Activated naive CD8-positive, alpha-beta T cell treated with anti-CD3 and anti-CD28 coated beads, Interleukin-2, amount 50 U/mL, for 24 hours (primary cell): ENCODE measurements at places on chromosomes 5 and 9.

DNA sequence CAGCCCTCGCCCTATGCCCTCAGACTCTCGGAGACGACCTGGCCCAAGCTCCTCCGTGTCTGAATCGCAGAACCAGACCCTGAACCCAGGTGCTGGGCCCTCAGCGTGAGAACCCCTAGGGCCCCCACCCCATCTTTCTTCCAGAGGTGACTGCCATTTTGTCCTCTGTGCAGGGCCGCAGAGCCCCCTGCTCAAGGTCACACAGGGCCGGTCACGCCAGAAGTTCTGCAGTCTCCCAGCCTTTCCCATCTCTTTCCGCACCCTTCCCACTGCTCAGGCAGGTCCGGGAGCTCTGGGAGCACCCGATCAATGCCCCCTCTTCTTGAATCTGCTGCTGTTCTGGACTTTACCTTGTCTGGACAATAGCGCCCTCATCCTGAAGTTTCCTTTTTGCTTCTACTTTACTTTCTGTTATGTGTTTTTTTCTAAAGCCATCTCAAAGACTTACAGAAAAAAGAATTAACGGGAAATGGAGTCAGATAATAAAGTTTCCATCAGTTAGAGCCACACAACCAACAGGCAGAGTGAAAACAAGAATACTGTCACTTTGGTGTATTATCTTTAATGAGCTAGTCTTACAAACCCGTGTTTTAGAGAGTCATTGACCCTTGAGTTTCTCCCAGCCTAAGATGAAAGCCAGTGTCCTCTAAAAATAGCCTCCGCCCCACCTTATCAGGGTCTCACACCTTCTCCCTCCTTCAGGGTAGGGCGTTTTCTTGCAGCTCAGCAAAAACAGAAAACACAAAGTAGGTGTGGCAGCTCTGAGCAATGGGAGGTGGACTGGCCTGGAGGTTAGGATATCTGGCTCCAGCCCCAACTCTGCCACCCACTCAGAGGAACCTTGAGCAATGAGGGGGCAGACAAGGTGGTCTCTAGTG lies 1.8 kb downstream of the TMOD1 start:
- DNase-seq = no peak
- no peak overlapping the region for H3K27ac ChIP-seq
- peaks cover 48% of the 10 kb centered on the region for H3K27me3 ChIP-seq
- no peaks in the 10 kb centered on the region for H3K36me3 ChIP-seq

DNA sequence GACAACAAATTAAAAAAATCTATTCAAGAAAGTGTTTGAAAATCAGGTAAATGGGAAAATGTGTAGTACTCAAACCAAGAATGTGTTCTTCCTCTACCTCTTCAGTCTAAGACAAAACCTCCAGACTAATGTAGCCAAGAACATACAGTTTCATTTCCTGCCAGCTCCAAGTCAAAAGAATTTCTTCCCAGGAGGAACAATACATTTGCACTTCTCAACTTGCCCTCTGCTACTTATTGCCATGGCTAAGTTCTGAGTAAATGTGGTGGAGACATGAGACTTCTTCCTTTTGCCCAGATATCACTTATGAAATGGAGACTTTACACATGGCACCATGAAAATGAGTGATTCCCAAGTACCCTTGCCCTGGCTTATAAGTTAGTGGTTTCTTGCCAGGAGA lies 2112.2 kb upstream of the C9orf72 start:
- no peaks in the 10 kb centered on the region for H3K4me1 ChIP-seq
- no peak for DNase-seq
- H3K27ac ChIP-seq = no peak overlapping the region
- H3K27me3 ChIP-seq = no peaks in the 10 kb centered on the region

GRCh38 chr5:42950456-42951292 lies 89.4 kb downstream of the ANXA2R start:
- peaks cover 25% of the 10 kb centered on the region for H3K4me1 ChIP-seq
- peak; percentile 68 for DNase-seq
- H3K36me3 ChIP-seq = peaks cover 9% of the 10 kb centered on the region
- no peaks in the 10 kb centered on the region for H3K27me3 ChIP-seq
- H3K27ac ChIP-seq = peak overlapping the region; percentile 97

GRCh38 chr5:132372542-132372941 lies 3.0 kb downstream of the SLC22A5 start:
- DNase-seq = no peak
- no peak overlapping the region for H3K4me3 ChIP-seq
- peaks cover 28% of the 10 kb centered on the region for H3K4me1 ChIP-seq

DNA sequence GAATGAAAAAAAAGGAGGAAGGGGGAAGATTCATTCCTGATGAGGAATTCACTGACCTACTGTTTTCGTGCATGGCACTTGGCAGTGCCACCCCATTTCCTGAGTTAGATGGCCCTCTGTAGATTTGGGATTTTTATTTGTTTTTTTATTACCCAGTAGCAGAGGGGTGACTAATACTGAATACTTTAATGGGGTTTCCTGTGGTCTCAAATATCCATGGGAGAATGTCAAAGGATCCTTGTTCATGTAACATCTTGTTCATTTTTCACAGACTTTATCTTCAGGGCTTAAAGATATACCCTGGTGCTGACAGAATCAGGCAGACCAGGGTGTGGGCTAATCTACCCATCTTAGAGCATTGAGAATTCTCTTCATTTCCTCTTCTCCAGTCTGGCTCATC lies 93.0 kb downstream of the MAMDC2 start:
- H3K4me3 ChIP-seq = no peak overlapping the region
- H3K27ac ChIP-seq = no peak overlapping the region
- no peaks in the 10 kb centered on the region for H3K36me3 ChIP-seq
- H3K27me3 ChIP-seq = peaks cover 3% of the 10 kb centered on the region

DNA sequence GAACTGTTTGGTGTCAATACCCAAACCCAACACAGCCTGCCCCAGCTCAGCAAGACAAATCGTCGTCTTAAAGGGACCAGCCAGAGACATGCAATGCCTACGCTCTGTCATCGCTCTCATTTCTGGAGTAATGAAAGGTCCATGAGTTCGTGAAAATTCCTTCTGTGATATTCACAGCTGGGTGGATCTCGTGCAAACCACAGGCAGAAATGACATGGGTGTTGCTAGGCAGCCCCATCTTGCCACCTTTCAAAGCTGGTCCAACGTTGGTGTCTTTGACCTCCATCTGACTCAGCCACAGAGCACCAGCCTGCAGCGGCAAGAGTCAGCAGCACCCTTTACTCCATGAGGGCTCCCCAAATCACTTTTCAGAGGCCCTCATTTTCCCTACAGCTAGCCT lies 215.3 kb downstream of the SLIT3 start:
- no peaks in the 10 kb centered on the region for H3K36me3 ChIP-seq
- H3K27me3 ChIP-seq = no peaks in the 10 kb centered on the region
- no peak overlapping the region for H3K27ac ChIP-seq

GRCh38 chr9:134365791-134366222 lies 39.6 kb downstream of the RXRA start:
- H3K4me1 ChIP-seq = no peaks in the 10 kb centered on the region
- H3K27ac ChIP-seq = no peak overlapping the region
- H3K4me3 ChIP-seq = no peak overlapping the region
- H3K36me3 ChIP-seq = no peaks in the 10 kb centered on the region

- DNase-seq = no peak
- no peaks in the 10 kb centered on the region for H3K36me3 ChIP-seq
These were observed 50.1 kb downstream of the FOXI1 start for GRCh38 chr5:170155771-170156170.

GRCh38 chr9:27470291-27470856 lies 53.7 kb upstream of the IFNK start:
- no peaks in the 10 kb centered on the region for H3K27me3 ChIP-seq
- DNase-seq = no peak
- no peaks in the 10 kb centered on the region for H3K36me3 ChIP-seq
- no peak overlapping the region for H3K4me3 ChIP-seq
- H3K27ac ChIP-seq = no peak overlapping the region

DNA sequence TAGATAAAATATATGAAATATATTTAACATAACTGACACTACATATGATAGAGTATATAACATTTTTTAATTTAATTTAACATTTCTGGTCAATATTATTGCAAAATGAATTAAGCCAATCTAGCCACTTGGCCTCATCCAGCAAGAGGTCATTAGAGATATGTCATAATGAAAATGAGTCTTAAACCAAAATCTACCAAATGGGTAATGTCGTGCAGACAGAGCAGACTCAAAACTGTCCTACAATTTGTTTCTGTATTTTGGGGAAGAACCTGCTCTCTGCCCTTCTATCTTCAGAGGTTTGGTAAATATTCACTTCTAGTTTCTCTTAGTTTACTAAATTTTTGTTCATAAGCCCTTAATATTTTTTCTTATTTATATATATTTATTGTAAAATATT lies 61.4 kb downstream of the ARHGEF28 start:
- peaks cover 5% of the 10 kb centered on the region for H3K4me1 ChIP-seq
- H3K4me3 ChIP-seq = no peak overlapping the region
- DNase-seq = no peak

GRCh38 chr5:76365561-76365960 lies 37.5 kb upstream of the IQGAP2 start:
- H3K27ac ChIP-seq = no peak overlapping the region
- H3K4me1 ChIP-seq = peaks cover 28% of the 10 kb centered on the region
- H3K27me3 ChIP-seq = peaks cover 2% of the 10 kb centered on the region
- H3K4me3 ChIP-seq = no peak overlapping the region
- no peaks in the 10 kb centered on the region for H3K36me3 ChIP-seq
- DNase-seq = no peak
